ENCODE measurements at places on chromosomes 13 and 19.
A peak's percentile ranks its signal among the peaks of the same experiment; 100 is the strongest.

DNA sequence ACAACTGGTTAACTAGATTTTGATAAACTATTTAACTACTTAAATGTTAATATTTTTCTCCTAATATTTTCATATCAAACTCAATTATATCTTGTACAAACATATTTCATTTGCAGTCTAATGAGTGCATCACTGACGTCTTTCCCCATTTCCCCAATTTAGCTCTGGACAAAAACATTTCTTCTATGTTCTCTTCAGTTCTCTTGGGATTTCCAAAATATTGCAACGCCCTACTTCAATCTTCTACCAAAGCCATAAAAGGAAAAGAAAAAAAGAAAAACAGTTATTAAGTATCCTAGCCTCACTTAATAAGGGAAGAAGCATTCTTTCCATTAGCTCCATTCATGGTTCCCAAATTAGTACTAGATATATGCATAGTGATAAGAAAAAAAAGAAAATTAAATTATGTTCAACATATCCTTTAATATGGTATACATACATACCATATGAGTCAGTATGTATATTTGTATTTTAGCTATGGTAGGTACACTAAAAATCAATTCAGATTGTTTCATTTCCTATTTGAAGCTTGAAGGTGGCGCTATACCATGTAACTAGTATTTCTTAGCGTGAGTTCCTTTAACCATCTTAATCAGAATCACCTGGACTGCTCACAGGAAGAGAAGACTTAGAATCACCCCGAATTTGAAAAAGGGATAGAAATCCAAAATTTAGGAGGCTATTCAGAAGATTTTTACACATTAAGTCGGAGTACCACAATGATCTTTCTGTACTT lies 9.9 kb downstream of the FBXL3 start:
- no peak for DNase-seq

- DNase-seq: no peak
Observed at GRCh38 chr13:94228763-94229162, 250.7 kb downstream of the DCT start.

DNA sequence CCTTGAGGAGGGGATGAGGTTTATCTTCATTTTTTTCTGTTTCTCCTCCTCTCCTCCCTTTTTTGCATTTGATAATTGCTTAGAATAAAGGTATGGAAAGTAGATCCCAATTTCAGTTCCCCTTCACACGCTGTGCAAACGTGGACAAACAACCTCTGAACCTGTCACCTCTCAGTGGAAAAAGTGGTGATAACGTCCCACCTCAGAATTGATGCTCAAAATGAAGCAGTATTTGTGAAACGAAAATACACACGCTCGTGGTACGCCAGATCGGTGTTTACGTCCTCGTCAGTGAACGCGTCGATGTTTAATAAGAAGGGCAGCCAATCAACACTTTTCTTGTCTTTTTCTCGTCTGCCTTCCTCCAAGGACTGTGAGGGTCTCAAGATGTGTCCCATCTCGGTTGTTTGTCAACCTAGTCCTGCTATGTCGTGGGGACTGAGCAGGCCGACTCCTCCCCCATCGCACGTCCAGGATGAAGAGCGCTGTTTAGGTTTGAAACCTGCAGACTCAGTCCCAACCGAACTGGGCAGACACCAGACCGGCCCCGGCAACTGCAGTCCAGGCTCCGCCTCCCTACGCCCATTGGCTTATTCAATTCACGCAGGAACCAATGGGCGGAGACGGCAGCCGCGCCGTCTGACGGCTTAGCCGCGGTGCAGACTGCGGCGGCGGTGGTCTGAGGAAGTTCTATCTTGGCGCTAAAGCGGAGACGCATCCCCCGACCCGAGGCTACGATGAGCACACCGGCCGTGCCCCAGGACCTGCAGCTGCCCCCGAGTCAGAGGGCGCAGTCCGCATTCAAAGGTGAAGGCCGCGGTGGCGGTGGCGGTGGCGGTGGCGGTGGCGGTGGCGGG lies at the start of gene CKAP2:
Gene CKAP2, plus strand, starts transcription at position 659 of the 857 bp plus-strand sequence. Its CDS starts 79 bp downstream, at position 738.
- peak; percentile 96 for DNase-seq

DNA sequence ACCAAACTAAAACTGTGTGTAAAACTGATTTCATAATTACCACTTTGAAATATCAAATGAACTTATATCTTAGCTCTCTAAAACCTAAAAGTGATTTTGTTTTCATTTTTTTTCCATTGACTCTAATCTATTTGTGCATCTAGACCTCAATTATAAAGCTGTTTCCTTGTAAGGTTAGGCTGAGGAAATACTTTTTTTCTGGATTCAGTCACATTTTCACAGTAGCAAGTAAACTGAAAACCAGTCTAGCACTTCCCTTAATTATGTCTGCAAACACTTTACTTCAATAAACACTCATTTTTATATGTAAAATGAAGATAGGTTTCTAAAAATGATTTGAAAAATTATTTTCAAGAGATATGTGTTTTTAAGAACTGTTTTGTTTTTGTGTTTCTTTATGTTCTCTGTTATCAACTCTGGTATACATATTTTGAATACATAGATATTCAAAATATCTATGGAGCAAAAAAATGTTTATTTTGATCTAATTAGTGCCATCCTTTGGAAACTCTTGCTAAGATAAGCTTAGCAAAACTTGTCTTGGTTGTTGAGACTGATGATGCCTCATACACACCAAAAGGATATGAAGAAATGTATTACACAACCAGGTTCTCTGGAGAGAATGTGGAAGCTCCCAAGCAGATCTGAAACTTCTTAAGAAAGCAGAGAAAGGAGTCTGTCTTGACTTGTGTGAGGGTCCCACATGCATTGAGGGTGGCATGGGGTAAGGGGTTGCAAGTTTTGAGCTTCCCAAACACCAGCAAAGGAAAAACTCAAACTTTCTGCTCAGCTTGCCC lies 1887.4 kb downstream of the PCDH9 start:
- DNase-seq: no peak

DNA sequence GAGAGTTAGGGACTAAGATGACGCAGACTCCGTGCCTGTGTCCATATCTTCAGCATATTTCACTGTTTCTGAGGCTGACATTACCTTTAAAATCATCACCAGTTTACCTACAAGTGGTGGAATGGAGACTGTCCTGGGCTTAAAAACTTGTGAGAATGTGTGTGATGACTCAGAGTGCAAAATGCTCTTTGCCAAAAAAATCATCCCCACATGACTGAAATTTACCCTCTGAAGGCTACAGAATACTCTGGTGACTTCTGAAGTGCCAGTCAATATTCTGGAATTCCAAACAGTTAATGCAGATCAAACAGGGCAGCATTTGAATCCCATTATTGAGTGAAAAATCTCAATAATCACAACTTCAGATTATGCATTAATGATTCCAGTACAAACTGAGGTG lies 901.4 kb downstream of the EFNB2 start:
- no peak for DNase-seq

GRCh38 chr13:79307866-79308298 lies 98.2 kb downstream of the RBM26 start:
- DNase-seq: no peak

DNA sequence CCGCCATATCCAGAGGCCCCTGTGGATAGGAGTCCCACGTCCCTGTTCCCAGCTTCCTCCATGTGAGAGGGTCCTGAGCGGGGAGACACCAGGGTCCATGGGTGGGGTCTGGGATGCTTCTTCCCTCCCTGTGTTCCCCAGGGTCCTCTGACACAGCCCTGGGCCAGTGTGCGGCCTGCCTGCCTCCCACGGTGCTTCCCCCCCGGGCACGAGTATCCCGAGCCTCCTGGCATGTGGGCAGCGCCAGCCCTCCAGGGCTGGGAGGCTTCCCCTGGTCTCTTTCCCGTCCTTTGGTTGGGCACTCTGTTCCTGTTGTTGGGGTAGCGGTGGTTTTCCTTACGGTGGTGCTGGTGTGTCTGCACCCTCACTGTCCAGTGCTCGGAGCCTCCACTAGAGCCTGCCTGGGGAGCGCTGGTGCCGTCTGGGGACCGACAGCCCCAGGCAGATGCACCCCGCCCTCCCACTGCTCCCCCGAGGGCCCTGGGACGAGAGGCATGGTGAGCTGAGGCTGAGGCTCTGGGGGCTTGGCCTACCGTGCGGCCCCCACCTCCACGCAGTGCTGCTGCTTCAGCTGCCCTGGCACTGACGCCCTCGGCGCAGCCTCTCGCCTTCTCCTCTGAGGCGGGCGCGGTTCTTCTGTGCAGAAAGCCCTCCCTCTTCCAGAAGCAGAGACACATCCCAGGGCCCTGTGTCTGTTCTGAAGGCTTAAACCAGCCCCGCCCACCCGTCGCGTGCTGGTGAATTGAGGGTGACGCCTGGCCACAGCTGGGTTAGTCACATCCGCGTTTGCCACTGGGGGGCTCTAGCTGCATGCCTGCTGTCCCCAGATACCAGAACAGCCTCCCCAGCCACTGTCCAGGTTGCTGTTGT lies 27.9 kb downstream of the PLEKHJ1 start:
- DNase-seq: no peak

DNA sequence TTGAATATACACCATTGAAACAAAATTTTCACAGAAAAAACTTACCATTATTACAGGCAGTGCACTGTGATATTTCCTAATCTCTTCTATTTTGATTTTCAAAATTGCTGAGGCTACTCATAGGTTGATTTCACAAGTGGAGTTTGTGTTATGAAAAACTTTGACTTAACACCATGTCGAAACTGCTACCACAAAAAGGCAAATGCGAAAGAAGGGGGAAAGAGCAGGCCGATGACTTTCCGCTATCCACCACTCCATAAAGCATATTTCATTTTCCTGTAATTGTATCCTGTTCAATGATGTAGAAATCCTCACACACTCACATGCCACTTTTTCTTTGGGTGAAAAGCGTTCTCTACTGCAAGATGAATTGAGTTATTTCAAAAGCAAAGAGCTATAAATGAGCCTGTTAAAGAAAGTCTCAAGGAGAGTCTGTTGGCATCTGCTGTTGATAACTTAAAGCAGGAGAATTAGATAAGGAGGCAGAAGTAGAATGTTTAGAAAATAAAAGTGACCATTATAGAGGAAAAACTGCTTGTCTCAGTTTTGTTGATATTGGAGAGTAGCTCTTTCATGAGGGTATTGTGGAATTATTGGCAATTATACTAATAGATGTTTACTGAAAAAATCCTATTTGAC lies 18.8 kb downstream of the KL start:
- no peak for DNase-seq

- DNase-seq: no peak
Observed at GRCh38 chr19:17080440-17080801, 4.8 kb downstream of the MYO9B start.

GRCh38 chr19:45358213-45358792 lies 12.1 kb downstream of the ERCC2 start:
- no peak for DNase-seq

DNA sequence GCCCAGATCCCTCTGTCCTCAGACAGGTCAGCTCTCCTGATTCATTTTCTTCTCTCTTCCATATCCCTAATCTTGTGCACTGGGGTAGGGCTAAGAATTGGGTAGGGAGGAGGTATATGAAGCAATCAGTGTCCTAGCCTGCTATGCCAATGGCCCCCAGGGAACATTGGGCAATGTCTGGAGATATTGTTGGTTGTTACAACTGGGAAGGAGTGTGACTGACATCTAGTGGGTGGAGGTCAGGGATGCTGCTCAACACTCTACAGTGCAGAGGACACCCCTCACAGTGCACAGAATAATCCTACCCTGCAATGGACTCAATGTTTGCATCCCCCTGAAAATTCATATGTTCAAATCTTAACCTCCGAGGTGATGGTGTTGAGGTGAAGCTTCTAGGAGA lies 57.5 kb downstream of the CPAMD8 start:
- peak; percentile 4 for DNase-seq

GRCh38 chr13:111963031-111963430 lies 103.9 kb upstream of the SOX1 start:
- no peak for DNase-seq

GRCh38 chr19:13053238-13053637 lies 49.4 kb downstream of the LYL1 start:
- DNase-seq: no peak

DNA sequence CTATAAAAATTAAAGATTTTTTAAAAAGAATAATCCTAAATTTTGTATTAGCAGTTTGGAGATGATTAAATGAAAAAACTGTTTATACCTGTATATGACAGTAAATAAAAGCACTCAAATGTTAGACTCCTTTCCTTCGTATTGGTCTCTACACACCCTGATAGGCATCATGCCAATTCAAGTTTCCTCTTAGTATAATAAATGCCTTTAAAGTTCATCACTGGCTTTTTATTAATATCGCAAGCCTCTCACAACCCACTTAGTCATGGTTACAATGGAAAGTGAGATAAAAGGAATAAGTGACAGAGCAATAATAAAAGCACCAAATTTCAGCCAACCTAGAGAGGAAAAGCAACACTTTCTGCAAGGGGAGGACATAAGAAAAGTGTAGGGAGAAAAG lies 102.2 kb downstream of the PIBF1 start:
- DNase-seq: no peak

DNA sequence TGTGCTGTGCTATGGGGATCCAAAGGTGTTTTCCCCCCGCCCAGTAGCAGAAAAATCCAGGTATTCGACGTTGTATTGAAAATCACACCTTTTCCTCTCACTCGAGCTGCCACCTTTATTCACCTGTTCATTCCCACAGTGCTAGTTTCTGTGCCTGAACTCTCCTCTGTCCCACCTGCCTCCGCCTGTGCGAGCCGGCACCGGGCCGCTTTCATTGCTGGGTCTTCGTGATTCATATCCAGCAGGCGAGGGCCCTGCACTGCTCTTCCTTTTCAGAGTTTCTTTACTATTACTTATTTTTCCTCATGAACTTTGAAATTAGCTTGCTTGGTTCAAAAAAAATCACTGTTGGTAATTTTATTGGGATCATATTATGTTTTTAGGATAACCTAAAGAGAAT lies 42.4 kb upstream of the SOX1 start:
- DNase-seq: no peak

DNA sequence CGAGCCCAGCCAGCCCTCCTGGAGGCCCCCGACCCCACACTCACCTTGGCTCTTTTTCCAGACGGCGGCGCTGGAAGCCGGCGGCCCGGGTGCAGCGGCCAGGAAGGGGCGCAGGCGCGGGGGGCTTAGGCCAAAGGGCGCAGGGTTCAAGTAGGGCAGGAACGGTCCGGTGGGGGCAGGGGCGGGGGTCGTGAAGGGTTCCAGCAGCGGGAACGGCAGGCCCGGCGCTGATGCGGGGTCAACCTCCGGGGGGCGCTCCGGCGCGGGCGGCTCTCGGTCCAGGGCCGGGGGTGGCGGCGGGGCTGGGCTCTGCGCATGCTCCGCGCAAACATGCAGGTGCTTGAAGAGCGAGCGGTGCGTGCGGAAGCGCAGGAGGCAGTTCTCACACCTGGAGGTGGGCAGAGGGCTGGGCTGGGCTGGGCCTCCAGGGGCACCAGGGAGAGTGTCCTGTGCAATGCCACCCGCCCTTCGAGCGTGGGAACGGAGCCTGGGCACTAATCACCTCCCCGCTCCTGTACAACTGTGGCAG lies 2.3 kb downstream of the ZNF414 start:
- DNase-seq: no peak
